ENCODE measurements at places on chromosomes 16 and 17.
A peak's percentile ranks its signal among the peaks of the same experiment; 100 is the strongest.

DNA sequence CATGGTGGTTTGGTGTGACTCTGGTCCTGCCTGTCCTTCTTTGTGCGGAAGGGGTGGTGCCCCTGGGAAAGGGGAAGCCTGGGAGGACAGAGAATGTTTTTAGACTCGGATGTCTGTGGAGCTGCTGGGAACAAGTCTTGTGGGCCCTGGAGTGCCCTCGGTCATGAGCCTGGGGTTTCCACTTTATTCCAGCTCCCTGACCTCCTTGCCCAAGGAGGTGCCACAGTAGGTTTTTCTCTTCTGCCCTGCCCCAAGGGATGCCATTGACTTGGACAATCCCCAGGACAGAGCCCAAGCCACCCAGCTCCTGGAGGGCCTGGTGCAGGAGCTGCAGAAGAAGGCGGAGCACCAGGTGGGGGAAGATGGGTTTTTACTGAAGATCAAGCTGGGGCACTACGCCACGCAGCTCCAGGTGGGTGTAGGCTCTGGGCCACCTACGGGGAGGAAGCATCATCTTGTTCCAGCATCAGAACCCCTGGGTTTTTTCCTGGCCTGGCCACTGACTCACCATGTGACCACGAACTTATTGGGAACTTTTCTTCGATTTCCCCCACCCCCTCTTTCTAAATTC, 1.4 kb downstream of the STAT5A start:
- DNase-seq = peak; percentile 19

GRCh38 chr16:56436258-56436657, 10.9 kb upstream of the AMFR start:
- DNase-seq = no peak

- DNase-seq = no peak
Observed at GRCh38 chr17:71502443-71502842, 618.4 kb upstream of the SOX9 start.

GRCh38 chr17:45353043-45353442, 36.2 kb upstream of the MAP3K14 start:
- no peak for DNase-seq

DNA sequence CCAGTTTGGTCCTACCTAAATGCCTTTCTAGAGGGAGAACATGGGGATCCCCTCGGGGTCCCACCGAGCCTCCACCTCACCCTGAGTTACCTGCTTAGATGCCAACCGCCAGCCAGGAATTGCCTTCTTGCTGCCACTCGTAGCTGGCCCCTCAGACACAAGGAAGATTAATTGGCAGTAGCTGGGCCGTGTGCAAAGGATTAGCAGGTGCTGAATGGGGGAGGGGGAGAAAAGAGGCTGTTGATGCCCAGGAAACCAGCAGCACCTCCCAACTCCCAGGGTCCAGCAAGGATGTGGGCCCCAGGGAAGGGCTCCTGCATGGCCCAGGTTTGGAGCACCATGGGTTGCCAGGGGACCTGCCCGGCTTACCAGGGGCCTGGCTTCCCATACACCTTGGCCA, at the start of gene CNGB1:
Gene CNGB1, minus strand, starts transcription at position 159 of the 400 bp plus-strand sequence. CDS start 3,842 bp downstream, outside the sequence.
- no peak for DNase-seq

DNA sequence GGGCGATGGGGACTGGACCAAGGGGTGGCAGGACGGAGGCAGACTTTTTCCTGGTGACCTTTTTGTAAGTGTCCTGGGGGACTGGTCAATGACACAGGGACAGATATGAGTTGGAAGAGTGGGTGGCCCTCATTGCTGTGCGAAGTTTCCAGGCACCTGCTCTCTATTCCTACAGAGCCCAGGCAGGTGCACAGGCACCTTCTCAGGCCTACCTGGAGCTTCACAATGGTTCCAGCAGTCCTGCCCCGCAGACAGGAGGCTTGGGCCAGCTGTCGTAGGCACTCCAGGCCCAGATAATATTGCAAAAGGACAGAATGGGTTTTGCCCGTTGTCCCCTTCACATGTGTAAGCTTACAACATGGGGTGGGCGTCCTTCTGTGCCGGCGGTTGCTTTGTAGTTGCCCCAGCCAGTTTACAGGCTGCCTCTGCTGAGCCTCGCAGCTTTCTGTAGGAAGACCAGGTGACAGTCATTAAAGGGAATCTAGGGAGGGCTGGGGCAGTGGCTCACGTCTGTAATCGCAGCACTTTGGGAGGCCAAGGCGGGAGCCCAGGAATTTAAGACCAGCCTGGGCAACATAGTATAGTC, 84.3 kb downstream of the ARHGAP23 start:
- no peak for DNase-seq

GRCh38 chr17:79164913-79165695, 90.5 kb downstream of the ENGASE start:
- DNase-seq = no peak

DNA sequence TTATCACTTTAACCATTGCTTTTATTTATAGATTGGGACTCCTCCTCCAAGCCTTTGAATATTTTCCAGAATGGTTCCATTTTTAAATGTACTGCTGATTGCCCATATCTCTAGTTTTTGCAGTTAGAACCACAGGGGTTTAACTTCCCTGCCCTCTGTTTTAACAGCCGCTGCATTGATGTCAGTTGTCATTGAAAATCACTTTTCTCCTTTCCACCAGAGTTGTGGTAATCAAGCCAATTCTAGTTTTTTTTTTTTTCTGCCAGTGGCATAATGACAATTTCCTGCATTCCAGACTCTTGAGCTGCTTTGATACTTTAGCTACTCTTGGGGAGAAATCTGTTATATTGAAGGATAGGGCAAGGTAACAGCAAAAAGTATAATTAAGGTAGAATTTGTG, 91.5 kb downstream of the HS3ST4 start:
- no peak for DNase-seq

- no peak for DNase-seq
Observed at GRCh38 chr17:55742272-55743102, 8.4 kb upstream of the PCTP start.

- no peak for DNase-seq
Observed at GRCh38 chr17:76696763-76697701, 13.7 kb downstream of the MXRA7 start.

DNA sequence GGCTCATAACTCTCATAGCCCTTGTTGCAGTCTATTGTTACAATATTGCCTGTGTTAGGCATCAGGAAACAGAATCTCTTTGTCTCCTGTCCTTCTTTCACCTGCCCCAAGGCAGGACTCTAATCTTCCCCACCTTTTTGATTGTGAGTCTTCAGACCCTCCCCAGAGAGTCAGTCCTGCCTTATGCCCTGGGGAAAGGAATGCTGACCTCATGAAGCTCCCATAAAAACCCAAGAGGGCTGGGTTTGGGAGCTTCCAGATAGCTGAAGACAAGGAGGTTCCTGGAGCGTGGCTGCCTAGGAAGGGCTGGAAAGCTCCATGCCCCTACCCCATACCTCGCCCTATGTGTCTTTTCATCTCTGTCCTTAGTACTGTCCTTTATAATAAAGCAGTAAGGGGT, 688.8 kb downstream of the WWOX start:
- no peak for DNase-seq

GRCh38 chr17:44287651-44288050, 19.7 kb upstream of the SLC4A1 start:
- no peak for DNase-seq

DNA sequence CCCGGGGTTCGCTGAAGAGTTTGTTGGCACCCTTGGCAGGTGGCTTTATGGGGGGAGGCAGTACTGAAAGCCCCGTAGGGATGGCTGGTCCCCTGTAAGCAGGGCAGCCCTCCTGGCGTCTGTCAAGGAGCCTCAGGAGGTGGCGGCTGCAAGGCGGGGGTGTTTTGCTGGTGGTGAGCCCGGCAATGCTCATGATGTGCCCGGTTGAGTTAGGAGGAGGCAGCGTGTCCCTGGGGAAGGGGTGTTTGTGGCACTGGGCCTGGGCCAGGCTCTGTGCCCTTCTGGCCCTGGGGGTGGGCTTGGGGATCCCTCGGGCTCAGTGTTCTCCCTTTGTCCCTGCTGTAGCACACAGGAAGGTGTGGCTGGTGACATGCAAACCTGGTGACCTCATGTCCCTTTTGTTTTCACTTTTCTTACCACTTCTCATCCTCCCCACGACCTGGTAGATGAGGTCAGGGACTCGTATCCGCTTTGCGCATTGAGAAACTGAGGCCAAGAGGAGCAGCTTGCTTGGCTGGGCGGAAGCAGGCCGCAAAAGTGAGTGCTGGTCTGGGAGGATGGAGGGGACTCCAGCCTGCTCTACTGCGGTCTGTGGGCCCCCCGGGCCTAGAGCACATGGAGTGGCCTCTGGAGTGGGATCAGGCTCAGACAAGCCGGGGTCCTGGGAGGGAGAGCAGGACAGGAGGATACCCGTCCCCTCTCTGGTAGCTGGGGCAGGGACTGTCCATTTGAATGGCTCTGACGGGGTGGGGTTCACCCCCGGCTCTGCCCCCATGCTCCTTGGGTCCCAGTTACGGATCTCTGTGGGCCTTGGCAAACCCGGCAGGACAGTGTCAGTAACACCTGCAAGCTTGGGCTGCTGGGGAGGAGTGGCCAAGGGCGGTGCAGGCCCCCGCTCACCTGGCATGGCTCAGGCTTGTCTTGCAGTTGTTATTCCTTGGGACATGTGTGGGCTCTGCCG, 2.2 kb downstream of the SNN start:
- DNase-seq = no peak

DNA sequence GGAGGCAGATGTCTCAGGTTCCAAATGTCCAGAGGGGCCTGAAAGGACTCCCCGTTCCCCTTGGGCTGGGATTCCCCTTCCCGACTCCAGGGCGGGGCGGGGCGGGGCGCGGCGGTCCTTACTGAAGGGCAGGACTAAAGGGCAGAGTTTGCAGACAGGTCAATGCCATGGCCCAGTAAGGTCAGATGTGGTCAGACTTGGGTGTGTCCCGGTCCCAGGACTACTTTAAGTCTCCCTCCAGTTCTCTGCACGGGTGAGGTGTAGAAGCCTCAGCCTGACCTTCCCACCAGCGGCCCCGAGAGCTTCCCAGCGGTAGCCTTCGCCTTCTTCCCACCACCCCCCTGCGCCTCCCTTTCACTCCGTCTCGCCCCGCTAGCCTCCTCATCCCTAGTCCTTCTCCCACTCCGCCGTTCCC, 532 bp downstream of the KDM6B start:
- DNase-seq = no peak

DNA sequence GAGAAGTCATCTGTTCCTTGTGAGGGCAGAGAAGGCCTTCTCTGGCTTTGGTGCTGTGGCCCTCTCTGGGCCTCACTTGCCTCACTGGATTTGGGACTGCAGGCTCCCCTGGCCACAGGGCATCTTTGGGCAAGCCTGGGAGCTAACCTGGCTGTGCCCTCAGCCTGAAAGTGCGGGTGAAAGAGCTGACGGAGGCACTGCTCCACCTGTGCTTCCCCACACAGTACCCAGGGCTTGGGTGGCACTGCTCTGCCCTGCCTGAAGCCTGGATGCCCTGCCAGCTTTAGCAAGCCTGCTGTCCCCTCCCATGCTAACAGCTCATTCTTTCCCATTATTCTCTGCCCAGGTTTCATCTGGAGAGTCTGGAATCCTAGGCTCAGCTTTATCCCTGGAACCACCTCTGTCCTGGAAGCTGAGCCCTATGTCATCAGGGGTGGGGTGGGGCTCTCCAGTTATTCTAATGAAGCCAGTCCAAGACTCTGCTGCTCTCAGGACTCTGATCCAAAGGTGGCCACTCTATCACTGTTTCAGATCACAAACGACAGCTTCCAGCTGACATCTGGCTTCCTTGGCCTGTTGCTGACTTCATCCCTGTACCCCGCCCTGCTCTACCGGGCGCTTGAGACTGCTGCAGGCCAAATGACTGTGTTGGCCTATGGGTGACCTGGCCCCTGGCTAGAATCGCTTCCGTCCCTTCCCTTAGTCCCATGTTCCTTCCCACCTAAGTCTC, 29.3 kb downstream of the HIC1 start:
- DNase-seq = no peak

GRCh38 chr17:3557768-3558583, at the start of gene TRPV3:
TSS of gene TRPV3 (minus strand) at chr17:3557812. CDS start at chr17:3554850, 2,962 bp downstream.
- peak; percentile 35 for DNase-seq

- no peak for DNase-seq
Observed at GRCh38 chr17:49227436-49228261, 2.9 kb downstream of the PHOSPHO1 start.

- DNase-seq = no peak
Observed at GRCh38 chr16:7160093-7160492, 172.6 kb upstream of the RBFOX1 start.

DNA sequence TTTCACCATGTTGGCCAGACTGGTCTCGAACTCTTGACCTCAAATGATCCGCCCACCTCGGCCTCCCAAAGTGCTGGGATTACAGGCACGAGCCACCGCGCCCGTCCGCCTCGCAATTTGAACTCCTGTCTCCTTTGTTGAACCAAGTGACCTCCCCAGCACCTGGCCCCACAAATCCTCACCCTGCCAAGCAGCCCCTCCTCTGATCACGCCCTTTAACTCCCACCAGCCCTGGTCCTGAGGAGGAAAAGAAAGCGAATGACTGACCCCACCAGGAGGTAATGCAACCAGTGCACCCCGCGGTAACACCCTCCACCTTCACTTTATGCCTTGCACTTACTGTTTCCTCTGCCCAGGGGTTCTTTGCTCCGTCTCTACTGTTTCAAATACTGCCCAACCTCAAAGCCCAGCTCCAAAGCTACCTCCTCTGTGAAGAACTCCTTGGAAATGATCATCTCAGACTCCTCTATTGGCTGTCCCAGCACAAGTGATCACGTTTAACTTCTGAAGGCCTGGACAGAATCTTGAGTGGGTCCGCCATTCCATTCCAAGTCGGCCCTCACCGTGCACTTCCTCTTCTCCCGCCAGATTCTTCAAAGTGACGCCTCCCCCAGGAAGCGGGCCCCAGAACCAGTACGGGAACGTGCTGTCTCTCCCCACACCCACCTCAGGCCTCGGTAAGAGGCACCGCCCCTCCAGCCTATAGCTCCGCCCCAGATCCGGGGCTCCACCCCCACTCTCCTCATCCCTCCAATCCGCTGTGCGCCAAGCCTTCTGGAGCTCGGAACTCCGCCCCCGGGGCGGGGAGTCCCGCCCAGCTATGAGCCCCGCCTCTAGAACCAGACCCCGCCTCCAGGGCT, 4.4 kb downstream of the CD19 start:
- peak; percentile 68 for DNase-seq

GRCh38 chr17:1629504-1630310, 1.1 kb upstream of the SLC43A2 start:
- peak; percentile 54 for DNase-seq

DNA sequence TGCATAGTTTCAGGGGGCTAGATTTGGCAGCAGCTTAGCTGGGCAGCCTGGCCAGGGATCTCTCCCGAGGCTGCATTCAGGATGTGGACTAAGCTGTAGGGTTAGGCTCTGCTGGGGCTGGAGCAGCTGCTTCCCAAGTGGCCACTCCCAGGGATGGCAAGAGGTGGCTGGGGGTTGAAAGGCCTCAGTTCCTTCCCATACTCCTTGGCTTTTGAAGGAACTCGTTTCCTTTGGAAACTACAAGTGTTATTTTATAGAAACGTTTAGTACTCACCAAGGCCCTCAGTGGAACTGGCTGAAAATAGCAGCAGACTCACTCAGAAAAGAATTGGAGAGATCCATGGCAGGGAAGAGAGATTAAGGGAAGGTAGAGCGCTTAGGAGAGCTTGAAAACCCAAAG, 76.4 kb downstream of the WWP2 start:
- DNase-seq = no peak

GRCh38 chr17:17935321-17936271, 36.6 kb downstream of the TOM1L2 start:
- DNase-seq = no peak

GRCh38 chr16:83312718-83313245, 495.0 kb upstream of the HSBP1 start:
- DNase-seq = no peak

Measured in stimulated activated CD8-positive, alpha-beta memory T cell treated with anti-CD3 and anti-CD28 coated beads, Interleukin-15, amount 100 ng/mL, for 24 hours (primary cell).